ENCODE measurements at places on chromosomes 4 and X.
A peak's percentile ranks its signal among the peaks of the same experiment; 100 is the strongest.

DNA sequence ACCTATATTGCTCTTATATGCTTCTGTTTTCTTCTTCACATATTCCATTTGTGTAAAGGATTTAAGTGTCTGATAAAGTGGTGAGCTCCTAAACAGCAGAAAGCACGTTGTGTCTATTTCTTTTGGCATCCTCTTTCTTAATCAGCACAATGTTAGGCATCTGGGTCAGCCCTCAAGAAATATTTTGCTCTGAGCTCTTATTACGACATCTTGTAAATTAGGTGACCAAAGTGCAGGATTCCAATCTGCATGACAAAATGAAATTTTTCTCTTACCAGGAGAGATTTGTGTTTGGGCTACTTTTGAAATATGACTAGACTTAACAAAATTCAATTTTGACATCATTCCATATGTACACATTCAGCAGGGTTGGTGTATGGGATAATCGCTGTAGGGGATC is 210.0 kb upstream of the IGFBP7 start:
- no peak for DNase-seq

DNA sequence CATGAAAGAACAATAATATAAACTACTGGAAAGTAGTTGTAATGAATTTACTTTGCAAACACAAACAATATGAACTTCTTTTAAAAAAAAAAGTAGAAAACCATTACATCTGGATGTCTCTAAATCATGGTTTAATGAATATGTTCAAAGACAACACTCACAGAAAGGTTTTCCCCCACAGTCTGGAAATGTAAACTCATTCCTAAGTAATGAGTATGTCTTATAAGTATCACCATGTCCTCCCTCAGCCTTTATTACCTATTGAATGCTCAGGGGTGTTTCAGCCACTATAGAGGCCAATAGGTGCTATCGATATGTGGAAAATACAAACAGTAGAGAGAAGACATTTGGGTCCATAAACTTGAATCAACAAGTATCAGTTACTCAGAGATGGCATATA is 186.7 kb downstream of the PALLD start:
- DNase-seq: no peak

- DNase-seq: no peak
Observed at GRCh38 chrX:55874807-55875206, 157.3 kb downstream of the RRAGB start.

DNA sequence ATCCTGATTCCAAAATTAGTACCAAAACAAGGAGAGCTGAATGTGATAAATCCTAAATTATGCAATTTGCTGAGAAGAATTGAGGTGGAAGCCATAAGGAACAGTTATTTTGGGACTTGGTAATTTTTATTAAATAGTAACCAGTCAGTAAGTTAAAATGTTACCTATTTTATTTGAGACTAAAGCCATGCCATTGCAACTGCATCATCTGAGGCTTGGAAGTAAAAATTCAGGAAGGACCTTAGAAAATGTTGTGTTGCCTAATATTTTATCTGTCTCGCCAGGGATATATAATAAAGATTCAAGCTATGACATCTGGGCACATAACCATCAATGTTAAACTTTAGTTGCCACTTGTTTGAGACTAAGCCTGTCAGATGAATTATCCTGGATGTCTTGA is 341.3 kb upstream of the MAGEB16 start:
- no peak for DNase-seq

- DNase-seq: no peak
Observed at GRCh38 chr4:69490271-69490670, 5.4 kb downstream of the UGT2B4 start.

DNA sequence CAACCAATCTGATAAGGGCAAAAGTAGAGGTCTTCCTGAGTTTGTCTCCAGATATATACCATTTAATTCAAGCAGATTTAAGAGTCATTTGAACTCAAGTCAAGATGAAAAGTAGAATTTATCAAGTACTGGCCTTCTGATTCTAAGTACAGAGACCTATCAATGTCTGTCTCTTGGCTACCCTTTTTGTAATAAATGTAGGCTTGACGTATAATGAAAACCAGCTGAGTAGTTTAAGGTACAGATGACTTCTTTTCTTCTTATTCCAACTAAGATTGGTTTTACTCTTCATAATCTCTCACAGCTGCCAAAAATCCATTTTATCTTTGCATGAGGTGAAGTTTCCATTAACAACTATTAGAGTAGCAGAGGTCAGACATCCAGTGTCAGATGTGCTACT is 867.6 kb downstream of the FAT4 start:
- no peak for DNase-seq

DNA sequence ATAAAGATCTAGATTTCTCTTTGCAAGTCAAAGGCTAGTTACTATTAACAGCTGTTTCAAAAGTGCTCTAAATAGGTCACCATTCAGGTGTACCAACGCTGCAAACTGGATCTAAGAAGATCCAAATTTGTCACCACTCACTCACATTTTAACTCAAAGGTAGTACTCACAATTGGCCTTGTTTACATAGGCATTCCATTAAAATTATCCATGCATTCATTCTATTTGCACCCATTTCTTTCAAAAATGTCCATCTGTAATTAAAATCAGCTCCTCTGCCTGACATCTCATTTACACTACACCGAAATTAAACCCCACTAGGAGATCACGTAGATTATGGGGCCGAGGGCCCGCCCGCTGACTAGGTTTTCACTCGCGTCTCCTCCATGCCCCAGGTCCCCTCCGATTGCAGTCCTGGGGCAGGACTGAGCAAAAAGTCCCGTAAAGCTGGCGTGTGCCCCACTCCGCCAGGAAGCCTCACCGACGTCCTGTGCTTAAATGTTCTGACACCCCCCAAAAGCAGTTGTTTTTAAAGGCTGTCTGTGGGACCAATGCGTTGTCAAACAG is 1.3 kb upstream of the ING2 start:
- peak; percentile 21 for DNase-seq

- peak; percentile 62 for DNase-seq
Observed at GRCh38 chrX:23503835-23504539, 163.3 kb upstream of the PRDX4 start.

GRCh38 chrX:20514358-20514757 is 247.6 kb upstream of the RPS6KA3 start:
- no peak for DNase-seq

DNA sequence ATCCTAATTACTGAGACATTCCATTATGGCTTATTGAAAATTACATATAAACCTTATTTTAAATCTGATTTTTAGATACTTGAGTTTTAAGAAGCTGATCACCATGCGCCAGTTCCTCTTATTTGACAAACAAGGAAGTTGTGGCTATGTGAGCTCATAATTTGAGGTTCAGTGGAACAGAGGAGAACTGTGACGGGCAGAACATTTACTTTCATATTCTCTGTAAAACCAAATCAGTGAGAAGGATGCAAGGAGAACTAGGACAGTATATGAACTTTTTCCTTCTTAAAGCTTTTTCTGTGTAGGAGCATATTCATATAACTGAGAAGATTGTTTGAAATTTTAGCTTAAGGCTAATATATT is 25.3 kb downstream of the STIM2 start:
- no peak for DNase-seq

GRCh38 chr4:3106339-3107186 is 32.1 kb downstream of the HTT start:
- DNase-seq: peak; percentile 81

DNA sequence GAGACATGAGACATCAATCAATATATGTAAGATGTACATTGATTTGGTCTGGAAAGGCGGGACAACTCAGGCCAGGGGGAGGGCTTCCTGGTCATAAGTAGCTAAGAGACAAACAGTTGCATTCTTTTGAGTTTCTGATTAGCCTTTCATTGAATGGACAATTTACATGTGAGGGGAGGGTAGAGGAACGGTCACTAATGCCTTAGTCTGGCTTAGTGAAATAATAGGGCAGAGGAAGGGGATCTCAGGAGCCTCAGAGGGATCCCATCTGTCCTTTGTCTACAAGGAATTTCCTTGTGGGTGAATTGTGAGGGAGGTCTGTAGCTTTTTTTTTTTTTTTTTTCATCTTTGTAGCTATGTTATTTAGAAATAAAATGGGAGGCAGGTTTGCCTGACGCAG is 88.3 kb downstream of the GK start:
- no peak for DNase-seq

DNA sequence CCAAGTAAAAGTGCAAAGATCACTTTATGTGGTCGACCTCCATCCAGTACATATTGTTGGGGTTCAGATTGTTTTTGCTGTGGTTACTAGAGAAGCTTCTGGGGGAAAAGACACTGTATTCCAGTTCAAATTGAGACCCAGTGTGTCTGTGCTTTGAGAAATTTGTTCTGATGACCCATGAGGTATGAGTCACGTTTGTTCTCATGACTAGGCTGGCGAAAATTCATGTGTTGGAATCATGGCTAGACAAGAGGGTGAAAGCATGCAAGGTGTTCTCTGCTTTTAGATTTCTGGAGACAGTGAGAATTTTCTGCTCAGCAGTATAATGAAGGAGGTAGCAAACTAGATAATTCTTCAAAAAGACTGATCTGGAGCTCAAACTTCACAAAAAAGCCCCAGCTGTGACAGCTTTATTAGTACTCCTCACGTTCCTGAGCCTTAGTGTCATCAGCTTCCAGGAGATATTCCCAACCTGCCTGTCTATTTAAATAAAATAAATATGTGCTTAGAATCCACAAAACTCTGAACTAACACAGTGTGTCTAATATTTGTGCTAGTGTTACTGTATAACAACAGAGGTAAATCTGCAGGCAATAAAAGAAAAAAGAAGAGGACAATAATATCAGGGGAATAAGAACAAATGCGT is 24.4 kb upstream of the FAM47B start:
- peak; percentile 8 for DNase-seq

GRCh38 chr4:9901257-9901656 is 119.8 kb downstream of the DRD5 start:
- no peak for DNase-seq

- DNase-seq: peak; percentile 27
Observed at GRCh38 chr4:15003891-15004738, 1.8 kb downstream of the CPEB2 start.

GRCh38 chr4:95289028-95289634 is 259.6 kb downstream of the UNC5C start:
- no peak for DNase-seq

DNA sequence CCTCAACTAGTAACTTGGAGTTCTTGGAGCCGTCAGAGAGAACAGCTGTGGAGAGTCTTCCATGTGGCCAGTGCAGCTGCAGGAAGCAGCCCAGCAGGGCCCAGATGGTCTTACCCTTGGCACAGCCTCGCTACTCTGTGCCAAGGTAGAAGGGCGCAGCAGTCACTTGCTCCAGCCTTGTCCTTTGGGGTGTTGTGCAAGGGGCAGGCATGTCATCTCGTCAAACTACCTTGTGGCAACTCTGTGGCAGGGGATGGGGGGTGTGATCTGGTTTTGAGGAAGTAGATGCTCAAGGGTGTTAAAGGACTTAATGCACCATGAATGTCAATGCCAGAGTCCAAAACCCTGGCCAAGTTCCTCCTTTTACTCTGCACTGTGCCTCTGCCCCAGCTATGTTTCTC is 34.2 kb upstream of the TBC1D14 start:
- DNase-seq: no peak

- DNase-seq: no peak
Observed at GRCh38 chrX:132483951-132484350, 4.9 kb downstream of the MBNL3 start.

GRCh38 chr4:544386-545105 is 31.5 kb downstream of the TMEM271 start:
- DNase-seq: no peak

DNA sequence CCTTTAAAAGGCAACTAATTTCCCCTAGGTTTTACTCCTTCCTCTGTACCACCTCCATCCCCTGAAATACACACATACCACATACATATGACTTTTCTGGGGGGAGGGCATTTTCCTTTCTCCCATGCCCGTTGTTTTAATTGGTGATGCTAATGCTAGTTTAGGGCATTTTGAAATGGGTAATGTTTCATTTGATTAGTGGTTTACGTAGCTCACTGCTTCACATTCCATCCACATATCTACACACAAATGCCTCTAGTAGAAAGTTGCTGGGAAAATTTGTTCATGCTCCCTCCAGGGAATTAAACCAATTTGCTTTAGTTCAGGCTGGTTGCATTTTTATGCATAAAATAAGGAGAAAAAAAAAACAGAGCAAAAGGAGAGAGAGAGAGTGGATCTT is 231.2 kb downstream of the FRAS1 start:
- DNase-seq: no peak

DNA sequence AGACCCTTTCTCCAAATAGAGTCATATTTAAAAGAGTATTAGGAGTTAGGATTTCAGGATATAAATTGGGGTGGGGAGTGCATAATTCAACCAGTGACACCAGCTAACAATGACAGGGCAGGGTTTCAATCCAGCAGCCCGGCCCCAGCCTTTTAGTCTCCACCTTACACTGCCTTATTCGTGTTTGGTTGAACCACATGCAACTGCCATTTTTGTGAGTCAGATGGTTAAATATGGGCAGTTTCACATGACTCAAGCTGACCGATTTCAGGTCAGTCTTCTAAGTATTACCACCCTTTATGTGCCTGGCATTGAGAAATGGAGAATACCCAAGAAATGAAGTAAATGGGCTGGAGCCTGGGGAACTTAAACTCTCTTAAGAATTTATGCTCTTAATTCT is 102.8 kb downstream of the STOX2 start:
- no peak for DNase-seq

- DNase-seq: no peak
Observed at GRCh38 chrX:136714626-136715599, 65.8 kb downstream of the ARHGEF6 start.

- peak; percentile 15 for DNase-seq
Observed at GRCh38 chr4:39976945-39977488, 694 bp downstream of the PDS5A start.

DNA sequence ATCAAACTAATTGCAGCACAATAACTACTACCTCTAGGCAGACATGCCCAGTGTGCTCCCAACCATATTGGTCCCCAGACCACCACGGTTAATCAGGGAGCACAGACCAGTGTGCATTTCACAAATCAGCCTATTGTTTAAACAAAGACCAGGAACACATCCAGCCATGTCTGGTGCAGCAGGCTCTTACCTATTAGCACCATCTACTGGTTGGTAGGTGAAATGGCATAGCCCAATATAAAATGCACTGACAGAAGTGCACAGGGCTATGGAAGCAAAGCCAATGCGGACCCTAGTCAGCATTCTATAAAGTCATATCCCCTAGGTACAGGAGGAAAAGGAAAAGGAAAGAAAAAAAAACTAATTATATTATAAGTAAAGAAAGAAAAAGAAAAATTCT is 15.5 kb upstream of the CYLC1 start:
- no peak for DNase-seq
